Stimulated activated CD4-positive, alpha-beta T cell treated with anti-CD3 and anti-CD28 coated beads, TNF-alpha, amount 100 ng/mL, for 48 hours (primary cell): ENCODE measurements at places on chromosomes 2 and 18.

GRCh38 chr2:216339456-216340279 lies 32.6 kb downstream of the MARCHF4 start:
- no peak for DNase-seq

- no peak for DNase-seq
Measured at GRCh38 chr2:10617241-10617640, 72.5 kb downstream of the NOL10 start.

GRCh38 chr2:97731274-97732020 lies 18.1 kb downstream of the ZAP70 start:
- no peak for DNase-seq

DNA sequence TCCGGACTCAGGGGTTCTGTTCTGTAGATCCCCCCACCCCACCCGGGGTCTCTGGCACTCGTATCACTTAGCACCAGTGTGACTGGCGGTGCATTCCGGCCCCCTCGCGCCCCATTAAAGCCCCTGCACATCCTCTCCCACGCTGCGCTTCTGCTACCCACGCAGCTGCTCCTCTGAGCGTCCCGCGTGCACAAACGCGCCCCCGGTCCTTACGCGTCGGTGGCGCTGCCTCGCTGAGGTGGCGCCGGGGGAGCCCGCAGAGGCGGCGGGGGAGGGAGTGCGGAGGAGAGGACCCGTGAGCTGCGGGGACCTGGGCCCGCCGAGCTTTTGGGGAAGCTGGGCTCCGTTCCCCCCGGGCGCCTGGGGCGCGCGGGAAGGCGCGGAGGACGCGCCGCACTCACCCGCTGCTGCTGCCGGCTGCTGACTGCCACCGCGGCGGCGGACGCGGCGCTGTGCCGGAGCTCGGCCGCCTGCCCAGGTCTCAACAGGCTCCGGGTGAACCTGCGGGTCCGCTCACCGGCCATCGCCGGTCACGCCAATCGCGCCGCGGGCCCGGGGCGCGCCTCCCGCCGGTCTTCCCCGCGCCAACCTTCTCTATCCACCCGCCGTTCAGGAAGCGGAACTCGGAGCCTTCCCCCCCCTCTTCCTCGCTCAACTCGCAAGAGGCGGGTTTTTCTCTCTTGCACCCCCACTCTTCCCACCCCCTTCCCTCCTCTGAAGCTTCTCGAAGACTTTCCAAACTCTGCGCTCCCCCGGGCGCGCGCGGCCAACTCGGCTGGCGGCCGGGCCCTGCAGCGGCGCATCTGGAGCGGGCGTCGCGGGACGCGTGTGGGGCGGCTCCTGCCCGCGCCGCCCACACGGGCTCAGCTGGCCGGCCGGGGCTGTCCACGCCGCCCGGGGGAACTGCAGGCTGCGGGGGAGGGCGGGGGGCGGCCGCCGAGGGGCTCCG lies at the start of gene DOCK10:
Gene DOCK10, minus strand, starts transcription at position 618 of the 949 bp plus-strand sequence. Its CDS starts 94 bp downstream, at position 524.
- no peak for DNase-seq

DNA sequence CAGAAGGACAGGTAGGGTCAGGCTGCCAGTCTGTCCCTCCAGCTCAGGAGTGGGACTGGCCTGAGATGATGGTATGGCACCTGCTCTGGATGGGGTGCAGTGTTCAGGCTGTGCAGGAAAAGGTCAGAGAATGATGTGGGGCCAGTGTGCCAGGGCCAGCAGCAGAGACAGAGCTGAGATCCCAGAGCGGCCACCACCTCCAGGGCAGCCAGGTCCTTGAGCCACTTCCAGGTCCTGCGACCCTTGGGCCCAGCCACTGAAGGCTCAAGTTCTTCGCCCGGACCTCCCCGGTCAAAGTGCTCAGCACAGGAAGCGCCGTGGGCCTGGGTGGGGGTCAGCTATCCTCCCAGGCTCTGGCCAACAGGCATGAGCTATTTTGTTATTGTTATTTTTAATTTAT lies 12.1 kb upstream of the ARMC9 start:
- DNase-seq = no peak

DNA sequence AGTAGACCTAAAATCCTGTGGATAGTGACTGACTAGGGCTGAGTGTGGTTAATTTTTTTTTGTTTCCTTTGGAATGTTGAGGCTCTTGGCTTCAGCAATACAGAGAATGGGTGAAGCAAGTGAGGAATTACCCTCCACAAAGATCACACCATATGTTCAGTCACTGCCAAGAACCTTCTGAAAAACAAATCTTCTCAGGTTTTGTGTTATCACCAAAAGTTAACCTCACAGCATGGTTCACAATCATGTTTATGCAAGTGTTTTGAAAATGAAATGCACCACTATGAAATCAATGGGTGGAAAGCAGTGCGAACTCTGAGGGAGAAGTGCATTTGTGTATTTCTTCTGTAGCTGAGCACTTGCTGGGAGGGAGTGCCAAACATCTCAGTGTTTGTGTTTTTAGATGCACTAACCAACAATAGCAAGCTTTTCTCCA lies 44.4 kb downstream of the SPATS2L start:
- no peak for DNase-seq

DNA sequence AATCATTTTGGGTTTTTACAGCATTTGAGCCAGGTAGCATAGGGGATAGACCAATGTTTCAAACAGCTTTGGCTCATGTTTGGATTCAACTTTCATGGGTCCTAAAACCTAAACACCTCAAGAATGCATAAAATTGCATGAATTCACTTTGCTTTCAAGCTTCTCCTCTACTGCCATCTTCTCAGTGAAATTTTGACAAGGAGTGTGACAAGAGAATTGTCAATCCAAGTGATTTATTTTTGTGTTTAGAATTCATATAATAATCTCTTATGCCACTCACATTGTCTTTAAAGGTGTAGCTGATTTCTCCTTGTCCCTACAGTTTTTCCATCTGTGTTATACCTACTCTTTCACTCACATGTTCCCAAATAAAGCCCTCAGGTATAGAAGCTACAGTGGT lies 264.8 kb upstream of the RND3 start:
- DNase-seq = no peak

DNA sequence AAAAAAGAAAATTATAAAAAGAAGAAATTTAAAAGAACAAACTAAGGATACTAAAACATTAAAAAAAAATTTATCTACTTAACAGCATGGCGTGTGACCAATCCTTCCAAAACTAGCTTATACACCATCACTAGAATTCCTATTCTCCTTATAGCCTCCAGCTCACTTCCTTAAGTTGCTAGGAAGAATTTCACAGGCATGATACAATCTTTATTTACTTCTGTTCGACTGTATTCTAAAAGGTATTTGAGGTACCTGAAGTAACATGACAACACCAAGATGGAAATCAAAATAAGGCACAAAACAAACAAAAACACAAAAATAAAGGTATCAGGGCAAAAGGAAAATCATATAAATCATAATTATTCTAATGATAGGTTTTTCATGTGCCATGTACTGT lies 360.7 kb downstream of the FIGN start:
- DNase-seq = no peak

- DNase-seq = no peak
Measured at GRCh38 chr2:227834423-227834822, 20.8 kb downstream of the CCL20 start.

DNA sequence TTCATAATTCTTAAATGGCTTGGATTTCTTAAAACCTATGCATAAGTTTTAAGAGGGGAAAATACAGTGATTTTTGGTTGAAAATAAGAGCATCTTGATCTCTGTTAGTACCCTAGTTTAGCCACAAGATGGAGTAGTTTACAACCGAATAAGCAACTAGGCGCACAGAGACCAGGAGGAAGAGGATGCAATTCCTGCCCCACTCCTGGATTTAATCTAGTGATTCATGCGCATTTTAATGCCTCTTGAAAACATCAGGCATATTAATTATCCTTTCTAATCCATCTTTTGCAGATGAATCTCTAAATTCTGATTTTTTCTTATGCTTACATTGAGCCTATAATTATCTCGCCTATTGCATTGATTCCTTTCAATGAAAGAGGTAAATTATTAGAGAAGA lies 76.7 kb downstream of the MRPS9 start:
- DNase-seq = no peak

DNA sequence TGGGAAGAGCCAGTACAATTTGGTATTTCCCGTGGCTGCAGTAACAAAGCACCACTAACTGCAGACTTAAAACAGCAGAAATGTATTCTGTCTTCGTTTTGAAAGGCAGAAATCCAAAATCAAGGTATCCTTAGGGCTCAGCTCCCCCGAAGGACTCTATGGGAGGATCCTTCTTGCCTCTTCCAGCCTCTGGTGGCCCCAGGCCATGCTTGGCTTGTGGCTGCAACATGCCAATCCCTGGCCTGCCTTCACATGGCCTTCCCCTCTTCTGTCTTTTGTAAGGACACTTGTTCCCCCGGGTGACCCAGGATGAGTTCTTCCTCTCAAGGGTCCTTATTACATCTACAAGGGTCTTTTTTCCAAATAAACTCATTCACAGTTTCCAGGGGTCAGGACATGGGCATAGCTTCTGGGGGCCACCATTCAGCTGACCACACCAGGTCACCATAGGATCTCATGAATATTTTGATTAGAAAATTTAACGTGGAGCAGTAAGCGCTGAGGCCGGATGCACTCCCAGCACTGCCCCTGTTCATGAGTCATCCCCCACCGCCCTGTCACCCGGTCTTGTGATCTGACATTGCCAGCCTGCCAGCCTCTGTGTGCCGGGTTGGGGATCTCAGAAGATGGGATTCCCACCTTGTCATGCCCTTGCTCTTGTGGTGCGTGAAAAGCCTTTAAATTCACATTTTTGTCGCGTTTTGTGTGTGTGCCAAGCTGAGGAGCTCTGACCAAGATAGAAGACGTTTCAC lies 61.2 kb upstream of the B3GNT7 start:
- no peak for DNase-seq

DNA sequence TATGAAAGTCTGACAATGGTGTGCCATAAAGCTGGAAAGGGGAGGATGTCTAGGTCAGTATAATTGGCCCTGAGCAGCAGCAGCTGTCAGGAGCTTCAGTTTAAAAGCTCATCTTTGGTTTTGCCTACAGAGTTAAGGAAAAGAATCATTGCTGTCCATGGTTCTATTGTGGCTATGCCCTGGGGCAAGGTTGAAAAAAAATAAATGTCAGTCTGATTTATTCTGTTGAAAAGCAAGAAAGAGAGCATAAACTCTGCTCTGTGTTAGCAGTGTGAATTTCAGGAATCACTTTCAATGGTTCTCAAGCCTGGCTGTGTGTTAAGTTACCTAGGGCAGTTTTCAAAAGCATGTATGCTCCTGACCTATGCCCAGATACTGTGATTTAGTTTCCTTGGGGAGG lies 446.7 kb downstream of the SETBP1 start:
- DNase-seq = no peak

GRCh38 chr2:18731666-18732065 lies 142.3 kb upstream of the NT5C1B start:
- DNase-seq = no peak

DNA sequence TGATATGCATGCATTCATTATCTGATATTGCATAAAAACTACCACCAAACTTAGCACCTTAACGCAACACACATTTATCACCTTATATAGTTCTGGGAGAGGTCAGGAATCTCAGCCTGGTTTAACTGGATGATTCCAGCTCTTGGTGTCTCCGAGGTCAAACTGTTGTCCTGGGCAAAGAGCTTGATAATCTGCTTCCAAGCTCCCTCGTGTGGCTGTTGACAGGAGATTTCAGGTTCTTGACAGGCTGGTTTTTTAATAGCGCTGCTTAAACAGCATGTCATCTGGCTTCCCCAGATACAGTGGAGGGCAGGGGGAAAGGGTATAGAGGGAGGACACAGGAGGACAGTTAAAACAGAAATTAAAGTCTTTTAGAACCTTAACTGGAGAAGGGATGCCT lies 785.0 kb downstream of the CNTNAP5 start:
- DNase-seq = no peak

- no peak for DNase-seq
Measured at GRCh38 chr2:230934231-230935129, 9.4 kb upstream of the GPR55 start.

DNA sequence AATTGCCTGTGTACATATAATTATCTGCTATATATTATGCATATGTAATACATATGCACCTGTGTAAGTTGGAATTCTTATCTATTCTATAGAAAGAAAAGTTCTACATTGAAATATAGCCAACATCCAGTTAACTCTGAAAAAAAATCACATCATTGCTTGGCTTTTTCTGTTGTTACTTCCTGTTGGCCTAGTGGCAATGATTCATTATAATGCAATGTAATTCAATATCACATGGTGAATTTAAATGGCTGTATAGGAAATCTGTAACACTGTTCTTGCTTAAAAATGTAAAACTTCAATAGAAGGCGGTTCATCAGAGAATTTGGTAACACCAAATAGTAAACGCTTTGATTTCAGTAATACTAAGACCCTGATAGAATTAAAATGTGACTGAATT lies 44.5 kb upstream of the MAP4K3 start:
- no peak for DNase-seq

DNA sequence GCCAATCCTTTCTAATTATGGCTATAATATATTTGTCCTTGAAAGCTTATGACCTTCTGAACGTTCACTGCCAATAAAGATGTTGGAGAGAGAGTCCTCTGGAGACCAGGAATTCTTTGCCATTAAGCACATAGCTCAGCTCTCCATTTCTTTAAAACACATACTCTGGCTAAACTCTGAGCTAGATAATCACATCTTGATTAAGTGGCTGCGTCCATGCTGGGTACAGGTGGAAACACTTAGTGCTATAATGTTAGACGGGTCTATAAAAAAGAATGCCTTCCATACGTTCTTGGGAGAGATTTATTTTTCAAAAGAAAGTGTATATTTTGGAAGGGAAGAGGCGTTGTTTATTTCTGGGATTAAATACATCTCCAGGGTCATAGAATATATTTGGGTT lies 314.5 kb downstream of the LPIN1 start:
- no peak for DNase-seq

GRCh38 chr2:182866095-182866460 lies 359 bp downstream of the FRZB start:
- DNase-seq = no peak

DNA sequence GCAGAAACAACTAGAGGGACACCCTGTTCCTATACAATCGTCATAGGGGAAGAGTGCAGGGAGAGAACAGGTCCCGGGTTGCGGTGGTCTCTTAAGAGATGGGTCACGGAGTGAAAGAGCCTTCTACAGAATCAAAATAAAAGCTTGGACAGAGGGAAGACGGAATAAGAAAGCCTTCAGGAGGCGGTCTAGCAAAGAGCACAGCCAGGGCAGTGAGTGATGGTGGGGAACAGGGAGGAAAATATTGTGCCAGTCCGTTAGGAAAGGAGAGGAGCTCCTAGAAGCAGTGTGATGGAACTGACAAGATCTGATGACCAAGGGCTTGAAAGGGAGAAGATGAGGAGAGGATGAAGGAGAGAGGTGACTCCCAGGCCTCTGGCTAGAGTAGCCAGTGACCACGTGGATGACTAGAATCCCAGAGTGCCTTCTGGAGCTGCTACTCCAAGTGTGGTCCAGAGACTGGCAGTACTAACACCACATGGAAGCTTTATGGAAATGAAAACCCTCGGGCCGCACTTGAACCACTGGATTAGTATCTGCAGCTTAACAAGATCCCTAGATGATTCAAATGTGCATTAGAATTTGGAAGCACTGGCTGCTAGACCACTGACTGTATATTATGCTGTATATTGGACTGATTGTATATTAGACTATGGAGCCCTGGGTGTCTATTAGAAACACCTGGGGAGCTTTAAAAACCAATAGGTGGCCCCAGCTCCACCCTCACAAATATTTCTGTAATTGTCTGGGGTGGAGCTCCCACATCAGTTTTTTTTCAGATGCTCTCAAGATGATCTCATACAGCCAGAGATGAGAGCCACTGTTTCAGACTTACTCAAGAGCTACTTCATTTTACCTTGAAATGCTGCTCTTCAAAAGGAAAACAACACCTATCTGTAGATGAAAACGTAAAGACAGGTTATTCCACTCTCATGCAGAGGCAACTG lies 1.1 kb upstream of the EVA1A start:
- DNase-seq = no peak

GRCh38 chr2:86301009-86301408 lies 36.4 kb downstream of the REEP1 start:
- no peak for DNase-seq

- DNase-seq = no peak
Measured at GRCh38 chr2:31239593-31240177, 5.7 kb downstream of the EHD3 start.
